ENCODE measurements at places on chromosomes 5 and 9.

DNA sequence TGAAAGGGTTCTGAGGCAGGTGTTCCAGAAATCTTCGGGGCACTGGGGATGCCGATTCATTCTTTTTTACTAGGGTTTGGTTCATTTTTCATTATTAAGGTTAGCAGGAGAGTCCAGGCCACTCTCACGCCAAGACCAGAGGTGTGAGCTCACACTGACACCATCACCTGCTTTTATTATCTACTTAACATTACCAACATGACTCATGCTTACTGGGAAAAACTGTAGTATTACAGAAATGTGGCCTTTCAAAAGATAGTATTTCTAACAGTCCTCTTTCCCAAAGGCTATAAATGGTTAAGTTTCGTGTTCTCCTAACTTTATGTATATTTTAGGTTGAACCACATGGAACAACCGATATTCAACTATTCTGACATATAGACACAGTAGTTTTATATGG, 222.1 kb downstream of the ROR2 start:
- no peaks in the 10 kb centered on the region for H3K4me1 ChIP-seq
- no peak overlapping the region for H3K4me3 ChIP-seq

GRCh38 chr9:98637381-98637780, 71.4 kb downstream of the GABBR2 start:
- no peaks in the 10 kb centered on the region for H3K27me3 ChIP-seq
- DNase-seq: no peak
- no peak overlapping the region for H3K4me3 ChIP-seq
- H3K4me1 ChIP-seq: no peaks in the 10 kb centered on the region
- H3K36me3 ChIP-seq: no peaks in the 10 kb centered on the region

- no peaks in the 10 kb centered on the region for H3K36me3 ChIP-seq
- DNase-seq: no peak
- H3K4me3 ChIP-seq: no peak overlapping the region
- H3K27ac ChIP-seq: no peak overlapping the region
- no peaks in the 10 kb centered on the region for H3K27me3 ChIP-seq
These were observed 85.4 kb upstream of the NR4A3 start for GRCh38 chr9:99736291-99736690.

DNA sequence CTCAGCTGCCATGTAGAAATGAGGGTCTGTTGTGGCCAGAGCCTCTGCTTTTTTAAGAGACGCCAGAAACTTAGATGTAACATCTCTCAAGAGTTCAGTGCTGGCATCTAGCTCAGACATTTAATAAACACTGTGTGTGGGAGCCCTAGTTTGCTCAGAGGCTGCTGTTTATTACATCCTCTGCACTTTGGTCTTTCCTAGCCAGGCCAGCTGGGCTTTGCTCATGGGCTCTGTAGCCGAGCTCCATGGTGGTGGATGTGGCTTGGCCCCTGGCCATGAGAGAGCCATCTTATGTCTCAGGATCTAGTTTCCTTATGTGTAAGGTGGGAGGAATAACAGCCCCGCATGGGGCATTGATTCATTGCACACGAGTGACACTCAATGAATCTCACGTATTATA, 30.0 kb downstream of the ARHGEF37 start:
- no peak overlapping the region for H3K4me3 ChIP-seq
- DNase-seq: no peak
- H3K4me1 ChIP-seq: no peaks in the 10 kb centered on the region
- H3K27ac ChIP-seq: no peak overlapping the region
- no peaks in the 10 kb centered on the region for H3K36me3 ChIP-seq

GRCh38 chr9:81599837-81600236, 89.5 kb downstream of the TLE1 start:
- H3K36me3 ChIP-seq: no peaks in the 10 kb centered on the region
- no peak overlapping the region for H3K4me3 ChIP-seq
- no peaks in the 10 kb centered on the region for H3K27me3 ChIP-seq
- no peak overlapping the region for H3K27ac ChIP-seq
- peaks cover 12% of the 10 kb centered on the region for H3K4me1 ChIP-seq
- no peak for DNase-seq

All from mesendoderm (in vitro differentiated cells).